ENCODE measurements at places on chromosomes 5 and 9.

GRCh38 chr5:134437847-134438581, 26.3 kb upstream of the CDKN2AIPNL start:
- no peak for DNase-seq

GRCh38 chr5:57298985-57299491, 125.2 kb downstream of the GPBP1 start:
- DNase-seq, result peak; percentile 56

GRCh38 chr5:179401-179800, 11.9 kb upstream of the LRRC14B start:
- DNase-seq, result no peak

GRCh38 chr5:33892620-33893137, 889 bp upstream of the ADAMTS12 start:
- DNase-seq, result no peak

- no peak for DNase-seq
These were observed 1.0 kb upstream of the NIM1K start for GRCh38 chr5:43190755-43191603.

DNA sequence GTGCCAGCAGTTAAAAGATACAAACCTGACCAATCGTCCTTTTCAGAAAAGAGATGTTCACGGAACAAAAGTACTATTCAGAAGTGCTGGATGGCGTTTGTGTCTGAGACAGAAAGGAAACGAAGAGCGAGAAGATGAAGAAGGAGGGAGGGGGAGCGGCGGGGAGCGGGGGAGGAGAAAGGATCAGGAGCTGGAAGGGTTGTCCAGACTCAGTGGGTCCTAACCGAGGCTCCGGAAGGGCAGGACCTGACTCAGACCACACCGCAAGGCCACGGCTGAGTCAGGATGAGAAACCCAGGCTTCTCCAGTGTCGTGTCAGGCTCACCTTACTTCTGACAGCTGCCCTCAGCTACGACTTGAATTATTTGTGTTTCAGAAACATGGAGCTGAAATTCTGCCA, 46.2 kb downstream of the PAX5 start:
- DNase-seq, result no peak

DNA sequence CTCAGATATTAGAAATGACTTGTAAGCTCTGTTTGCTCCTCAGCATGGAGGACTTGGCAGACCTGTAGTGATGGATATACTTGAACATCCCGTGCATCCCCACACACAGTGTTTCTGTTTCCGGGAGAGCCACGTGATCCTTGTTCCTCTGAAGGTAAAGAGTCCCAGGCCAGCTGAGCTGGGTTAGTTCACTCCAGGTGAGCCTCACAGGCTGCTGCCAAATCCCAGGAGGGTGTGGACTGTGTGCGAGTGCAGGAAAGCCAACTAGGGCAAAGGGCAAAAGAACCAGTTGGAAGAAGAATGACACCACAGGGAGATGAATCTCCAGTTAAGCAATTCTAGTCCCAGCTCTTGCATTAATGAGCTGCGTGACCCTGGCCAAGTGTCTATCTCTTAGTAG, 10.4 kb upstream of the TOMM5 start:
- DNase-seq, result no peak

- DNase-seq, result peak; percentile 44
These were observed 2.3 kb upstream of the ZNF782 start for GRCh38 chr9:96856363-96857286.

DNA sequence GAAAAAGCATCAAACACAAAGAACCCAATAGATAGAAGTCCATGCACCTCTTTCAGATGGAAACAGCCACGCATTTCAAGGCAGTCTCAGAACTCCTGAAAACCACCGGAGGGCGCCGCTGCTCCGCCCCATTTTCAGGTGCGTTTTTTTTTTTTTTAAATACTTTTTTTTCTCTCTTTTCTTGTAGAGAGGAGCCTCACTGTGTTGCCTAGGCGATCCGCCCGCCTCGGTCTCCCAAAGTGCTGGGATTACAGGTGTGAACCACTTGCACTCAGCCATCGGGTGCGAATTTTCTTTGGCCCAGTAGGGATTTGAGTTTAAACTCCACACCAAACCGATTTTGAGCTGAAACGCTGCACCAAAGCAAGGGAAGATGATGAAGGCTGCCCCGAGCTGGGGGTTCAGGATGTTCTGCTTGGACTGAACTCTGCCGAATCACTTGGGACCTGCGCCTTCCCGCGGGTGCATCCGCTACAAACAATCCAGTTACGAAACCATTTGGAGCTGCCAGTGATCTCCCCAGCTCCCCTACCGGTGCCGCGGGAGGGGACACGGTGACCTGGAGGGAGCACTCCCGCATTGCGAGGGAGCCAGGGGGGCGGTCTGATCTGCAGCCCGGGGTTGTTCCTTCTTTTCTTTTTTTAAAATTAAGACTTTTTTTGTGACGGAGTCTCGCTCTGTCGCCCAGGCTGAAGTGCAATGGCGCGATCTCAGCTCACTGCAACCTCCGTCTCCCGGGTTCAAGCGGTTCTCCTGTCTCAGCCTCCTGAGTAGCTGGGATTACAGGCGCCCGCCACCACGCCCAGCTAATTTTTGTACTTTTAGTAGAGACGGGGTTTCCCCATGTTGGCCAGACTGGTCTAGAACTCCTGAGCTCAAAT, 1.4 kb downstream of the PTGR1 start:
- peak; percentile 14 for DNase-seq

- DNase-seq, result peak; percentile 24
These were observed 24.9 kb downstream of the MELK start for GRCh38 chr9:36597412-36598178.

DNA sequence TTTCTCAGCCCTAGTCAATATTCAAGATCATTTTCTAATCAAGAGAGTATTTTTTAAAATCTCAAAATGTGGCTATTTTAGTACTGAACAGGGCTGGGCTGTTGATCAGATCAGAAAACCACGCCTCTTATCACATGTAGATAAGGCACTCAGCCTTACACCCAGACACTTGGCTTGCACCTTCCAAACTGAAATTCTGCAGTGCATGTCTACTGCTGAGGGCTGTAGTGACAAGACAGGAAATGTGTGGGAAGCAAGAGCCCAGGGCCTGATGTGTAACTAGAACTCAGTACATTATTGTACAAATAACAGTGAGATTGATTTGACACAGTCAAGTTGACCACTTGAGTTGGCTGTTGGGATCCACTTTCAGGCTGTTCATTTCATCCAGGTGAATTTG, 48.6 kb downstream of the UBE2QL1 start:
- no peak for DNase-seq

DNA sequence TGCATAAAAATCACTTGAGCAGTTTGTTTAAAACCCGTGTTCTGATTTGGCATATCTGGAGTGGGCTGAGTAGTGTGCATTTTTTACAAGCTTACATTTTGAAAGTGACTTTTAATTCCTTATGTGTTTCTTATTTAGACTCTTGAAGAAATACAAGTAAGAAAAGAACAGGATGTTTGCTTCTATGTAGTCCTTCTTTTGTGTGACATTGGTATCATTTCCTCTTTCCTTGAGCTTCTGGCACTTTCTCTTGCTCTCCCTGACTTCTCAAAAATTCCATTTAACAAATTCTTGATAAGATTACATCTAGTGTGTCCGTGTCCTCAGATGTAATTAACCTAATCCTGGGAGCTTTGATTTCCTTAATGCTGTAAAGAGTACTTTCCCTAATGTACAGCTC, 12.5 kb downstream of the GARNL3 start:
- no peak for DNase-seq

GRCh38 chr9:127971357-127972235, 9.2 kb downstream of the EEIG1 start:
- no peak for DNase-seq

GRCh38 chr9:132169672-132170392, 8.0 kb downstream of the NTNG2 start:
- peak; percentile 8 for DNase-seq

DNA sequence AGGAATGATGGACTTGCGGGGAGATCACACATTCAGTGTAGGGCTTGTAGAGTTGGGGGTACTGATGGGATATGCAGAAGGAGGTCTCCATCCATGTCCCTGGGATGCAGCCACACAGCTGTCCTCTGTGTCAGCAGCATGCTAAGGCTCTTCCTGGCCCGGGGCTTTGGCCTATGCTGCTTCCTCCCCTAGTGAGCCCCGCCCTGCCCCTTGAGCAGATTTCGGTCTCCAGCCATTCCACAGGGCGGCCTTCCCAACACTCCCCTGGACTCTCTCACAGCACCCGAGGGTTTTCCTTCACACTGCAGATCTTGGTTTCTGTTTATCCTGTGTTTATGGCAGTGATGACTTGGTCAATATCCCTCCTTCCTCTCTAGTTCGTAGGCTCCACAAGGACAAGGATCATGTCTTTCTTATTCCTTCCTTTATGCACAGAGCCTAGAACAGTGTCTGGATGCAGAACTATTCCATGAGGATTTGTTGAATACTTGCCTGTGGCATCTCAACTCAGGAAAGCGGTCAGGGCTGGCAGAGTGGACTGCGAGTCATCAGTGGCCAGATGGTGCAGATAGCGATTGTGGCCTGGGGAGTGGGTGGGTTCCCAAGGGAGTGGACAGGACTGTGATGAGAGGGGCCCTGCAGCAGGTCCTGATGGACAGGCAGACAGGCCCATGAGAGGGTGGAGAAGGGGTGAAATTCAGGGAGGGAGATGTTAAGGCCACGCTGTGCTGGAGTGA, 114.2 kb downstream of the RGS3 start:
- no peak for DNase-seq

- no peak for DNase-seq
These were observed 119.5 kb downstream of the BAAT start for GRCh38 chr9:101265261-101265660.

GRCh38 chr9:136544964-136545691, 720 bp downstream of the NOTCH1 start:
- DNase-seq, result no peak

- no peak for DNase-seq
These were observed 237.0 kb downstream of the PAPPA start for GRCh38 chr9:116390303-116391228.

DNA sequence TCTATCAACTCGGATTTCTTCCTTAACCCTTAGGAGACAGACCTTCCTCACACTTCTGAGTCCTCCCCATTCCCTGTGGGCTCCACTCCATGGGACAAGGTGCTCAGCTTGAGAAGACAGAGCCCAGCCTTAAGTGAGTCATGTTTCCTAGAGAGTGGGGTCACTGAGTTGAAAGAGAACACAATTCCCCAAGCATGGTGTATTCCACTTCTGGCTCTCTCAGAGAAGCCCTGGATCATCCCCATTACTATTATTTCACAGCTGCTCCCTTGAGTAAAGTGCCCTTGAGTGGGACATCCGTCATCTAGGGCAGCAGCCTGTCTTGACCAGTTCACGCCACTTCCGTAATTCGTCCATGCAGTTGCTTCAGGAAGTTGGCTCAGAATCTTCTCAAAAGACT, 604.8 kb downstream of the BNC2 start:
- DNase-seq, result no peak

DNA sequence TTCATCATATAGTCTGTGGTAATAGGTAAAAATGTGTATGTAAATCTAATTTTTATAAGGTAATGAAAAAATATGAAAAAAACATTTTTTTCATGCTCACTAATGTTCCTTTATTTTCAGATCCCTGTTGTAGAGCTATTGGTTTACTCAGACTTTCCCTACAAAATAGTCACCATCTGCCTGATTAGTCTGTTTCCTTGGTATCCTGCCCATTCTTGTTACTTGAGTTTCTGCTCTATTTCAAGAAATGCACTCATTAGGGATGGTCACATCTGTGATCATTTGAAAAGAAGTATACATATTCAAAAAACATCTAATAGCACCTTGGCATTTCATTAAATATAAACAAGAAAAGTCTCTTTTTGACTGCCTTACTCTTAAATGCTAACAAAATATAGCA, 21.6 kb upstream of the RASA1 start:
- DNase-seq, result no peak

DNA sequence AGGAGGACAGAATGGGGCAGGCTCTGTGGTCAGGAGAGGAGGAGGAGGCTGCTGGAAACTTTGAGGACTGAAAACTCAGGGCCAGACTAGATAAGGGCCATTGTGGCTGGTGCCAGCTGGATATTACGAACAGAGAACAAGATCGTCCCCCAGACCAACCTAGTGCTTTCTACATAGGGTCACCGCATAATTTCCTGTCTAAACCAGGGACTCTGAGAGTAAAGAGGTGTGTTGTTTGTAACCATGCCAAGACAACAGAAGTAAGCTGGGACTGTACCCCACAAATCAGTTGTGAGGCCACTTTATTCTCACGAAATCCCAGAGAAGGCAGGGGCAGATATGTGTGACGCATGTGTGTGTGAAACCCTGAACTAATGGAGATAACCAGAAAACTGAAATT, 20.3 kb upstream of the GFPT2 start:
- no peak for DNase-seq

GRCh38 chr9:36625006-36625615, 52.4 kb downstream of the MELK start:
- no peak for DNase-seq

GRCh38 chr5:102796498-102796897, 41.4 kb downstream of the PAM start:
- DNase-seq, result no peak

- no peak for DNase-seq
These were observed 54.9 kb upstream of the IRX4 start for GRCh38 chr5:1937590-1937989.

GRCh38 chr5:40413743-40414142, 266.0 kb upstream of the PTGER4 start:
- DNase-seq, result no peak

Measured in bone marrow (tissue), 2 donors.